ENCODE measurements at places on chromosomes 1 and 21.

GRCh38 chr1:942864-943533 lies 16.1 kb downstream of the NOC2L start:
- DNase-seq = no peak

DNA sequence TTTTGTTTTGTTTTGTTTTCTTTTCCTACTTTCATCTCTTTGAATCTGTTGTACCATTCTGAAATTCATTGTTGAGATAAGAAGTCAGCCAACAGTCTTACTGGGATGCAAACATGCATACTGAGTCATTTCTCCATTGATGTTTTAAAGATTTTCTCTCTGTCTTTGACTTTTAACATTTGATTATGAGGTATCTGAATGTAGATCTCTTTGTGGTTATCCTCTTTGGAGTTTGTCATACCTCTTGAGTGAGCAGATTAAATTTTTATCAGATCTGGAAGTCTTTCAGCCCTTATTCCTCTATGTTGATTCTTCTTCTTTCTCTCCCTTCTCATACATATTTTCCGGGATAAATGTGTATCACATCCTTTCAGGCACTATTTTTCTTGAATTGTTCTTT lies 406.9 kb upstream of the NCAM2 start:
- DNase-seq = no peak

- DNase-seq = no peak
Measured at GRCh38 chr1:191022856-191023255, 545.2 kb upstream of the BRINP3 start.

- DNase-seq = no peak
Measured at GRCh38 chr1:220462752-220463151, 65.2 kb upstream of the MARK1 start.

DNA sequence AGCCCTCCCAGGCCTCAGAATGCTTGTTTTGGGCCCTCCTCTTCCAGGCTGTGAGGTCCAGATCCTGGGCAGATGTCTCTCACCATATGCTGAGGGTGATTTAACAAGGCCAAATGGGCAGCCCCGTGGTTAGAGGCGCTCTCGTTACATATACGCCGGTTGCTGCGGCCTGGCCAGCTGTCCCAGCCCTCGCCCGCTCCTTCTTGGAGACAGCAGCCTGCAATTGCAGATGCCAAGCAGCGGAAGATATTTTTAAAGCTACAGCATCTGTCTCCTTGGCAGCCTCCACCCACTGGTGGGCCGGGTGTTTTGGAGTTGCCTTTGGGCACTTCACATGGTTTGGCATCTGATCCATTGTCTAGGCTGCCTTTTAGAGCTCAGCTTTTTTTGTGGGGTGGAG lies 178.8 kb upstream of the NFIA start:
- DNase-seq = no peak

- no peak for DNase-seq
Measured at GRCh38 chr1:152186556-152187285, 27.7 kb upstream of the RPTN start.

- no peak for DNase-seq
Measured at GRCh38 chr1:234719454-234720251, 109.7 kb upstream of the IRF2BP2 start.

GRCh38 chr1:209307846-209308245 lies 275.7 kb upstream of the CAMK1G start:
- no peak for DNase-seq

GRCh38 chr1:8412183-8412831 lies 94.4 kb downstream of the SLC45A1 start:
- DNase-seq = no peak

DNA sequence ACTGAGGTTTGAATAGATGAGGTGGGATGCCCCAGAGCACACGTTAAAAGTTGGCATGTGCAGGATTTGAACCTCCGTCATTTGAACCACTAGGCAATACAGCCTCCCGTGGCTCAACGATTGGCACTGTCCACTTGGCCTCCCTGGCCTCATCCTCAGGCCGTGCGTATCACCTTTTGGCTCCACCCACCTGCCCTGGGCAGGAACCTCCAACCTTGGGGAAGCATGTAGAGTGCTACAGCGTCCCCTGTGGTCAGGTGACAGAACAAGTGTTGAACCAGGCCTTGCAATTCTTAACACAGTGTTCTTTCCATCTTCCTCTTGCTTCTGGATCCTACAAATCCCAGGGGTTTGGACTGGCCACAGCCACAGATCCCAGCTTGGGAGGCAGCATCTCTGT lies 112.6 kb downstream of the PAX7 start:
- DNase-seq = no peak

Measured in activated naive CD4-positive, alpha-beta T cell (primary cell).